ENCODE measurements at places on chromosomes 5 and 9. TPM values are rescaled to one million over a fixed set of nuclear protein-coding genes. Genes with fewer than 3 reads are reported as not detected.

DNA sequence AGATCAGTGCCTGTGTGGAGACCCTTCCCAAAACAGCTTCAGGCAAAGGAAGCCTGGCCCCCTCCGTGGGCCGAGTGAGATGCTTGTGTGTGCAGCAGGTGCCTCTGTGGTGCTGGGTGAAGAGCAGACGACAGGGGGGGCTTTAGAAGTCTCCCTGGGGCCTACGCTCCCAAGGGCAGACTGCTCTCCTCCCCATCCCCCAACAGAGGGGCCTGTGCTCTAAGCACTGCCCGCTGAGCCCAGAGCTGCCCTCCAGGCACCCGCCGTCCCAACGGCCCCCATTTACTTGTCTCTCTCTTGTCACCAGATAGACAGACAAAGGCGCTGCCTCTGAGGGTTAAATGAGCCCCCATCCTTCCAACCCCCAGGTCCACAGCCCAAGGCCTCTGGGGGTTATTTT is 2.7 kb upstream of the LHX3 start:
- peaks cover 3% of the 10 kb centered on the region for H3K4me1 ChIP-seq
- H3K27ac ChIP-seq = no peak overlapping the region
- no peak overlapping the region for H3K4me3 ChIP-seq
- DNase-seq = no peak

DNA sequence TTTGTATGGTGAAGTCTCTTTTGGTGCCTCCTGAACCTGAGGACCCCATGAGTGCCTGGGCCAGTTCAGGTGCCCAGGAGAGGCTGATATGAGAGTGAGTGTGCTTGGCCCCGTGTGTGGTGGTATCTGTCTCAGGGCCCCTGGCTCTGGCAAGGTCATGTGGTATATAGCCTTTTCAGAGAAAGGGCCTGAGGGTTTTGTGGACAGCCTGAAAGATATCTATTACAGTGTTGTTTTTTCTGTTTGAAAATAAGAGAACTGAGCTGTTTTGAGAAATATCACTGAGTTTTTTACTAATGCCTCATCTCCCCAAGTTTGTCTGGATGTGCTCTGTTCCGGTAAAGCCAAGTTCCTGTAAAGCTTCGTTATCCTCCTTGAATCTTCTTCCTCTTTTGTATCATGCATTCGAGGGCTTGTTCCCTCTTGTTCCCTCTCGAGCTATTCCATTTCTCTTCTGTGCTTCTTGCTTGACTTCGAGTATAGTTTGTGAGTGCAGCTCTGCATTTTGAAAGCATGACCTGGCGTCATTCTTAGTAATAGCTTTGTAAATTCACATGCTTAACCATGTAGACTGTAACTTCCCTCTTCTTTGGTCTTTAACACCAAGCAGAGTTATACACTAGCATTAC is 122.3 kb downstream of the MAST4 start:
- no peak for DNase-seq
- no peaks in the 10 kb centered on the region for H3K27me3 ChIP-seq
- H3K4me3 ChIP-seq = no peak overlapping the region
- no peak overlapping the region for H3K27ac ChIP-seq
- peaks cover 16% of the 10 kb centered on the region for H3K4me1 ChIP-seq

The SPINK4 gene
- not detected for total RNA-seq

DNA sequence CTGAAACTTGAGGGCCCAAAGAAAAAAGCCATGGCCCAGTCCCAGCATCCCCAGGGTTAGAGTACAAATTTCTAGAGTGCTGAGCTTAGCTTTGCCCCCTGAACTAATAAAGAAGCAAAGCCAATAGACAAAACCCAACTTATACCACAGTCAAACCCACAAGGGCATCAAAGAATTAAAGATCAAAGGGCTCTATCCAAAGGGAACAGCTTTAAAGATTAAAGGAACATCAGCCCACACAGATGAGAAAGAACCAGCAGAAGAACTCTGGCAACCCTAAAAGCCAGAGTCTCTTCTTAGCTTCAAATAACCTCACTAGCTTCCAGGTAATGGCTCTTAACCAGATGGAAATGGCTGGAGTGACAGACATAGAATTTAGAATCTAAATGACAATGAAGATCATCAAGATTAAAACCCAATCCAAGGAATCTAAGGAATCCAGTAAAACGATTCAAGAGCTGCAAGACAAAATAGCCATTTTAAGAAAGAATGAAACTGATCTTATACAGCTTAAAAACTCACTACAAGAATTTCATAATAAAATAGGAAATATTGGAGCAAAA is 93.9 kb downstream of the YIPF5 start:
- DNase-seq = no peak
- H3K27me3 ChIP-seq = no peaks in the 10 kb centered on the region
- H3K4me1 ChIP-seq = no peaks in the 10 kb centered on the region
- H3K4me3 ChIP-seq = no peak overlapping the region

The TXNDC8 gene
- total RNA-seq = not detected

All from suprapubic skin (tissue), 4 donors.